ENCODE measurements at places on chromosomes 2 and 18. TPM values are rescaled to one million over a fixed set of nuclear protein-coding genes. Genes with fewer than 3 reads are reported as not detected.

GBX2 gene
- 6.2 TPM for total RNA-seq

YES1 gene
- total RNA-seq: 148 TPM

CXCR4 gene
- 4.3 TPM for total RNA-seq

NFATC1 gene
- total RNA-seq: 6.5 TPM

GLB1L gene
- total RNA-seq: 9.6 TPM

NLRC4 gene
- not detected for total RNA-seq

MYO3B gene
- total RNA-seq: not detected

DYNC2LI1 gene
- 35.4 TPM for total RNA-seq

SERPINB4 gene
- total RNA-seq: not detected

CTNNA2 gene
- total RNA-seq: 0.31 TPM

DNA sequence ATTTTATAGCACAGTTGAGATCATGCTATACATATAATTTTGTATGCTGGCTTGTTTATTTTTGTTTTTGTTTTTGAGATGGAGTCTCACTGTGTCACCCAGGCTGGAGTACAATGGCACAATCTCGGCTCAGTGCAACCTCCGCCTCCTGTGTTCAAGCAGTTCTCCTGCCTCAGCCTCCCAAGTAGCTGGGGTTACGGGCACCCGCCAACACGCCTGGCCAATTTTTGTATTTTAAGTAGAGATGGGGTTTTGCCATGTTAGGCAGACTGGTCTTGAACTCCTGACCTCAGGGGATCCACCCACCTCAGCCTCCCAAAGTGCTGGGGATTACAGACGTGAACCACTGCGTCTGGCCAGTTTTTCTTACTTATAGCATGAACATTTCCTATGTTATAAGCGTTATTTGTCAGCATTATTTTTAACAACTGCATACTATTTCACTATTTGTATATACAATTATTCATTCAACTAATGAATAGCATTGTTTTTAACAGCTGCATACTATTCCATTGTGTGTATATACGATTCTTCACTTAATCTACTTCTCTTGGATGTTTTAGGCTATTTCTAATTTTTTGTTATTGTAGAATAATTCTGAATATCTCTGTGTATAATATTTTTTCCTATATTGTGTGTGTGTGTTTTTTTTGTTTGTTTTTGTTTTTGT is 3.5 kb downstream of the EHD3 start:
- no peak for DNase-seq

GRCh38 chr2:134272806-134273205 is 18.9 kb downstream of the MGAT5 start:
- DNase-seq: no peak

DNA sequence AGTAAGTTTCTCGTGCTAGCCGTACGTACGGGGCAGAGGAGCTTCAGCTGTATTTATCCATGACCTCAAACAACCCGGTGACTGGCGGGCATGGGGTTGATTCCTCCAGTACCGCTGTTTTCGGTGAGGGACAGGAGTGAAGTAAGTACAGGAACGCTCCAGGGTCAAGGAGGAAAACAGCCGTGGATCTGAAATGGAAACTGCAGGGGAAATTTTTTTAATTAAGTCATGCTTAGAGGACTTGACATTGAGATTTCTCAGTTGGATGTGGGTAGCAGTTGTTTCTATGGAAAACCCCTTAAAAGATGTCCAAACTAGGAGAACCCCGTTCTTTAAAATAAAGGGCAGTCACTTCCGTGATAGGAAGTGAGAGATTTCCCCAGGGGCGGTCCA is 1.2 kb downstream of the RAB12 start:
- peak; percentile 6 for DNase-seq

- DNase-seq: no peak
Measured at GRCh38 chr2:43097644-43098408, 128.6 kb downstream of the ZFP36L2 start.

DNA sequence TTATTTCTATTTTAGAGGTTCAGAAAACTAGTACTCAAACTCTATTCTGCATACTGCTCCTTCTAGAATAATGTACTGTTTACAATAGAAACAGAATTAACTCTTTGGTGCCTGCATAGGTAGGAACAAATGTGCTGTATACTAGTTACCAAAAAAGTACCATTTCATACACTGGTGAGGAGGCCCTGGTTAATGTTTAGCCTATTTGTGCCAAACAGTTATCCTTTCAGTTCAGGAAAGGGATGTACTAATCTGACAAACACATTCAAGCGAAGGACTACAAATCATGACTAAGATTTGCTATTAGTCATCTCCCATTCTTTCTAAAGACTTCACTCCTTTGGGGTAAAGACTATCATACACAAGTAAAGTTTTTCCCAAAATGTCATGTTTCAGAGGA is 47.4 kb downstream of the EXOC6B start:
- peak; percentile 65 for DNase-seq

GRCh38 chr2:121475811-121476571 is 54.7 kb upstream of the RNU4ATAC start:
- no peak for DNase-seq

- no peak for DNase-seq
Measured at GRCh38 chr2:153641046-153641445, 162.5 kb upstream of the RPRM start.

DNA sequence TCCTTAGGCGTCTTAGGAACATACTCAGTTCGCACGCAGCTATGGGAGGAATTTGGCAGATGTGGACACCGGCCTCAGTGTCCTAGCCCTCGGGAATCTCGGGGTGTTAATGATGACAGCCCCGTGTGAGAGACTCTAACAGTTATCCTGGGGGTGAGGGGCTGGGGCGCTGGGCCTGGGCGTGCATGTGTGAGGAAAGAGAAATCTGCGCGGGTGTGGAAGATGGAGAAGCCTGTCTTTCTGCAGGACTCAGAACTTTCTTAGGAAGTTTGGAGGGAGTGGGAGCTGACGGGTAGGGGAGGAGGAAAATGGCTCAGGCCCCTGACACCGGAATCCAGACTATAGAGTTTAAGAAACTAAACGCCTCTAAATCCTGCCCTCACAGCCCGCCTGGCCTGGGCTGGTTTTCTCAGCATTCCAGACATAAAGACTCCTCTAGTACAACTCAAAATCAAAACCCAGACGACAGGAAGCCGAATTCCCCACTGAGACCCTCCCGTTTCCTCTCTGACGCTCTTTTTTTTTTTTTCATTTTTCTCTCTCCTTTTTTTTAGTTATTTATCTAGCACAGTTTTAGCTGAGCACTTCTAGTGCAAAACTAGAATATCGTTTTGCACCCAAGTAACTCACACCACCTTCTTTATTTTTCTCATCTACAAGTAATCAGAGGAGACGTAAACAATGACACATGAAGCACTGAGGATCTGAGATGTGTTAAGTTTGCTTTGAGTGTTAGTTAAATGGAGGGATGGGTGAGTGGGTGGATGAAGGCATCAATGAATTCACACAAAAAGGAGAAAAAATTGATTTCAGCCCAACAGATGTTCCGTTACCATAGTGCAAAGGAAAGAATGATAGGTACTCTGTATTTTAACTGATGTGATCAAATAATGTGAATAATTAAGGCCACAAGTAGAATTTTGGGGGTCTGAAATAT is 1.2 kb upstream of the HAAO start:
- DNase-seq: no peak

DNA sequence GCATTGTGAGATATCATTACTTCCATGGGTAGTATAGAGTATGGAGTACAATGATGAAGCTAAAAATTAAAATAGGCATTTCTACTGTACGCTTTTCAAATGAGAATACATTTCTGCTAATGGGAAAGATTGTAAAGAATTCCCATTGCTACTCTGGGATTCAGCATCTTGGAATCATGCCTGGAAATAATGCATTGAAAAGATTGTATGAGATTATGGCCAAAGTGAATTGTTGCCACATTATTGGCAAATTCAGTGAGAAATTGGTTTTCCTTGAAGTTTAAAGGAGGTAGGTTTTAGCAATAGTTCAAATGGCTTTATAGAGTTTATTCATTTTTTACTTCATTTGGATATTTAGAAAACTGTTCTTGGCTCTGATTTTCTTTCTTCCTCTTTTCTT is 157.9 kb downstream of the GULP1 start:
- no peak for DNase-seq

DNA sequence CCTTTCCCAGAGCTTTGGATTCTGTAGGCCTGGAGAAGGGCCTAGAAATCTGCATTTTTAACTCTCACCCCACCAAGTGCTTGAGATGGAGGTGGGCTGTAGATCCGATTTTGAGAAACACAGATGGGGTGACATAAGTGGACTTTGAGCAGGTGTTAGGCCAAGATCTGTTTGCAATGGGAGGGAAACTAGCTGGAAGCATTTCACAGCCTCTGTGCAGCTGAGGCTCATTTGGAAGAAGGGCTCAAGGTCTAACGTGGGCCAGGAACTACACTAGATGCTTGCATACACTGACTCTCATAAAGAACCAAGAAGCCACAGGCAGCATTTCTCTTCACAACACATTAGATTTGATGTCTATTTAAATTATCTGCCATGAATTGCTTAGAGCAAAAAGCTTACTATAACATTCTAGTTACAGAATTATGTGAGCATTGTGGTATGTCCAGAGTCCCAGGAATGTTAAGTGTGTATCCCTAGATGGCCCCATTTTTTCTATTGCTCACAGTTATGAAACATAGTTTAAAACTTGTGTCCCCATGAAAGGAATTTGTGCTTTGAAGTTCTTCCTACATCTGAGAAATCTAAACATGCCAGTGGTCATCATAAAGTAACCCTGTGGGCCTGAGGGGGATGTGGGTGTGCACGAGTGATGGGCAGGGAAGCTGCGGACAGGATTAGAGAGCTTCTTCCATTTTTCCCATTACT is 77.2 kb downstream of the CD28 start:
- peak; percentile 73 for DNase-seq

- DNase-seq: peak; percentile 9
Measured at GRCh38 chr2:102098756-102099155, 43.8 kb upstream of the IL1R1 start.
